ENCODE measurements at places on chromosomes 2 and 18.

- peak; percentile 46 for DNase-seq
Measured at GRCh38 chr18:961644-962355, 57.1 kb downstream of the ADCYAP1 start.

- peak; percentile 55 for DNase-seq
Measured at GRCh38 chr2:98465456-98466226, 21.0 kb downstream of the INPP4A start.

DNA sequence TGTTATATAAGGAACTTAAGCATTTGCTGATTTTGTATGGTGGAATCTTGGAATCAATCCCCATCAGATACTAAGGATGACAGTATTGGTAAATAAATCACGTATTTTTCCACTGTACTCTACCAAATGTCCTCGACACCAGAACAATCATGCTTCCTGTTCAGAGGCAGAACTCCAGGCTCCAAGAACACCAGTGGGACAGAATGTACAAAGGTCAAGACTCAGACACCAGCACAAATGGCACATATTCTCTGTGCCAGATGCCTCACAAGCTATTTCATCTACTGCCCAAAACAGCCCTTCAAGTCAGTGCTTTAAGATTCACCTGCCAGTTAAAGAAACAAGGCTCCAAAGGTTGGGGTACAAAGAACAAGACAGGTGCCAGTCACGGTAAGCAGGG lies 420.5 kb downstream of the STK39 start:
- DNase-seq: no peak

GRCh38 chr2:145194673-145195072 lies 674.8 kb upstream of the ZEB2 start:
- peak; percentile 25 for DNase-seq

DNA sequence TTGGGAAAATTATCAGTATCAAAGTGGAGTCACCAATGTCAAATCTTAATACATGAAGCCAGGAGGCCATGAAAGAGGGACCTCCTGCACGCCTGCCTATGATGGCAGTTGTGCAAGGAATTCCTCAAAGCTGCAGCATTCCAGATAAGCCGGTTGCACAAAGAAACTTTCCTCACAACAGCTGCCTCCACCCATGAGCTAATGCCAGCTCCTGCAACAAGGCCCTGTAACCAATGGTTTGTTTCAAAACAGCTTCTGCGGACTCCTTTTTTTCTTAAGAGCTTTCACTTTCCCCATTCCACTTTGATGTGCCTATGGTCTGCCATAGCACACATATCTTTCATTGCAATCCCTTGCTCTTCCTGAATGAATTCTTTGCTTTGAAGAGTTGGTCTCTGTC lies 22.4 kb downstream of the TMEM200C start:
- no peak for DNase-seq

- no peak for DNase-seq
Measured at GRCh38 chr2:96414161-96414710, 78.7 kb downstream of the NCAPH start.

DNA sequence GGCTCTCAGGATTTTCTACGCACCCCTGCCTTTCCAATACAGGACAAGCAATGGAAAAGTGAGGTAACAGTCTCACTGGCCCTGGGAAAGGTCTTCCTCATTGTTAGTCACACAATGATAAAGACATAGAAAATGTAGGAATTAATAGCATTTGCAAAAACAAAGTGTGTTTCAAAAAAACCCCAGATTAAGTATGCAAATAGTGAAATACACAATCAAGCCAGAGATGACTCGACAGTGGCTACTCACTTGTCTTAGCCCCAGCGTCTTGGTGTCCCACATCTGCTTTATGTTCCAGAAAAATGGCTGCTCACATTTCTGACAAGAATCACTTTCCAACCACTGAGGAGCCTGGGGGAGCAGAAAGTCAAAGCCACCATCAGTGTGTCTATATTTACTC lies 47.0 kb upstream of the AP1S3 start:
- peak; percentile 72 for DNase-seq

DNA sequence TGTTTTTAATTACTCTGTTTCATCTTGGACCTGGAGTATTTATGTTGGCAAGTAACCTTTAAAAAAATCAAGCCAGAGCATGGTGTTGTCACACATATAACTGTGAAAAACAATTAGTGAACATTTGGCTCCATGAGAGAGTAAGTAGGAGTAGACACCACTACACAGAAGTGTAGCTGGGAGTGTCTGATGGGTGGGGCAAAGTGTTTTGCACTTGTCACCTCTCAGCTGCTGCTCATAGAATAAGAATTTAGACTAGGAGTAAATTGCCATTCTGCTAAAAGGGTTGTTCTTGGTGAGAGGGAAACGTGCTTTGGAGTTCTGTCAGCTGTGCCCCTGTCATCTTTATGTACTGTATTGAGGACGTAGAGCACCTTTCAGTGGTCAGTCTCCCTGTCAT lies 114.5 kb downstream of the TTC27 start:
- no peak for DNase-seq

GRCh38 chr2:129857200-129857599 lies 122.3 kb upstream of the RAB6C start:
- no peak for DNase-seq

- DNase-seq: no peak
Measured at GRCh38 chr2:19137433-19137832, 221.0 kb downstream of the OSR1 start.

DNA sequence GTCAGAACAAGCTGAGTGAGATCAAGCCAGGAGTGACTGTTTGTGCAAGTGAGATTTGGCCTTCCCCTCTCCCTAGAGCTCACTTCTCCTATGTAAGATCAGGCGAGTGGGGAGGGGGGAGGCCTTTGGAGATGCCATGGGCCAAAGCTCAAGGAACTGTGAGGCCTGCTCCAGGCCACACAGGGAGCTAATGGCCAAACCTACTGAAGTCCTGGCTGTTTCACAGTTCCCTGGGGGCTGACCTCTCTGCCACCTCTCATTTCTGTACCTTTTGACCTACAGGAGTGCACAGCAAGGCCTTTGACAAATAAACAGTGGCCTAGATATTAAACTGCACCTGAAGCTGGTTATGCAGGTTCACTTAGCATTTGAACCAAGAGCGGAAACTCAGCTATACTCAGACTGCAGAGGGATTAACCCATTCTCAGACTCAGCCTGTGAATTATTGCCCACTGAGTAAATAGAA lies 235.0 kb upstream of the NT5C1B start:
- DNase-seq: no peak

DNA sequence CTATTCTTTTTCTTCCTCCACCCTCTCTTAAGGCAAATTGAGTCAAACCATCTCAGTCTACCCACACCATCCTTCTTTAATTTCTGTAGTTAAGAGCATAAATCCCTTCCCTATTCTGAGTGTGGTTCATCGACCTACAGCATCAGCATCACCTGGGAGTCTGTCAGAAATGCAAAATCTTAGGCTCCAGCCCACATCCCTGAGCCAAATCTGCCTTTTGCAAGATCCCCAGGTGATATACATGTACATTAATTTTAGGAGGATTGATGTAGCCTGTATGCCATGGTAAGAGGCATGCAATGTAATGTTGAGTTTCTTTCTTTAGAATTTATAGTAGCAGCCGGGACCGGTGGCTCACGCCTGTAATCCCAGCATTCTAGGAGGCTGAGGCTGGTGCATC lies 151.7 kb upstream of the TNP1 start:
- DNase-seq: no peak

- no peak for DNase-seq
Measured at GRCh38 chr2:178892751-178893625, 85.8 kb upstream of the TTN start.

DNA sequence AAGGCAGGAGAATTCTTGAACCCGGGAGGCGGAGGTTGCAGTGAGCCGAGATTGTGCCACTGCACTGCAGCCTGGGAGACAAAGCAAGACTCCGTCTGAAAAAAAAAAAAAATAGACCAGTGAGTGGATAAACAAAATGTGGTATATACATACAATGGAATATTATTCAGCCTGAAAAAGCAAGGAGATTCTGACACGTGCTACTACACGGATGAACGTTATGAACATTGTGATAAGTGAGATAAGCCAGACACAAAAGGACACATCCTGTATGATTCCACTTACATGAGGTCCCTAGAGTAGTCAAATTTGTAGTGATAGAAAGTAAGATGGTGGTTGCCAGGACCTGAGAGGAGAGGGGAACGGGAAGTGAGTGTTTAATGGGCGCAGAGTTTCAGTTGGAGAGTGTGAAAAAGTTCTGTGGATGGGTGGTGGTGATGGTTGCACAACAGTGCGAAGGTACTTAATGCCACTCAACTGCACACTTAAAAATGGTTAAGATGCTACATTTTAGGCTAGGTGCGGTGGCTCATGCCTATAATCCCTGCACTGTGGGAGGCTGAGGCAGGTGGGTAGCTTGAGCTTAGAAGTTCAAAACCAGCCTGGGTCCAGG lies 38.3 kb downstream of the NIFK start:
- DNase-seq: no peak

GRCh38 chr18:36191286-36191685 lies 4.0 kb downstream of the MOCOS start:
- DNase-seq: no peak

- DNase-seq: no peak
Measured at GRCh38 chr2:217735899-217736298, 266.9 kb downstream of the TNS1 start.

DNA sequence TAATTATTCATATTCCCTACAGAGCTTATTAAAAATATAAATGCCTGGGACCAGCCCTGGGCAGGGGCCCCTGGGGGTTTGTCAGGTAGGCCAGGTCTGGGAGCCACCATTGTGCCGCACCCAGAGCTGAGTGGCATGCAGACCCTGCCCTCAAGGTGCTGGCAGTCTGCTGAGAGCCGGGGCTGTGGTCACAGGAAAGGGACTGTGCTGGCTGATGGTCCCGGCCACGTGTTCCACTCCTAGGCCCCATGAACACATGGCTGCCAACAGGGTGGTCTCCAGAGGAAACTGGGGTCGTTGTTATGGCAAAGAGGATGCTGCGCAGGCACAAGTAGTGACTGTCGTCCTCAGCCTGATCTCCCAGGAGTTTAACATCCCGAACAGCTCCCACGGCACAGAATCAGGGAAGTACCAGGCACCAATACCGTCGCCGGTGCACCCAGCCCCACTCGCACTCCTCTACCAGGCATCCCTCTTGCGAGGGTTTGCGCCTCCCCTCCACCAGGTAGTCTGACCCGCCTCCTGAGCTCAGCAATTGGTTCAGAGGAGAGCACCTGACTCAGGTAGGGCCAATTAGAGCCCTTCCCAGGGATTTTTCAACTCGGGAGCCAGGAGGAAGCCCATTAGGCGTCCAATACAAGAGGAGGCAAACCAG lies 39.2 kb upstream of the BIN1 start:
- DNase-seq: no peak

DNA sequence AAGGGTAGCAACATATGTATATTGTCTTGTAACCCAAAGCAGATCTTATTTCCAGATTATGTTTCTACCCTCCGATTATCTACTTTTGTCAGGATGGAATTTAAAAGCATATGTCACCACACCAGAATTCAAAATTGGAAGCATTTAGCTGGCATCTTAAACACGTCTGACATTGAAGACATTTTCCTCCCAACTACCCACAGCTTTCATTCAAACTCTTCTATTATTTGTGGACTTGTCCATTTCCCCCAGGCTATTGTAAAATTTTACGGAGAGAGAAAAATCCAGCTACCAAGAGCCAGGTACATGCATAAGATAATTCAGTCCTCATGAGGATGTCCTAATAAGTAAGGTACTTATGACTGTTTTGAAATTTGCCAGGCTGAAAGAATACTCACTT lies 659.3 kb downstream of the LRRTM4 start:
- DNase-seq: no peak

DNA sequence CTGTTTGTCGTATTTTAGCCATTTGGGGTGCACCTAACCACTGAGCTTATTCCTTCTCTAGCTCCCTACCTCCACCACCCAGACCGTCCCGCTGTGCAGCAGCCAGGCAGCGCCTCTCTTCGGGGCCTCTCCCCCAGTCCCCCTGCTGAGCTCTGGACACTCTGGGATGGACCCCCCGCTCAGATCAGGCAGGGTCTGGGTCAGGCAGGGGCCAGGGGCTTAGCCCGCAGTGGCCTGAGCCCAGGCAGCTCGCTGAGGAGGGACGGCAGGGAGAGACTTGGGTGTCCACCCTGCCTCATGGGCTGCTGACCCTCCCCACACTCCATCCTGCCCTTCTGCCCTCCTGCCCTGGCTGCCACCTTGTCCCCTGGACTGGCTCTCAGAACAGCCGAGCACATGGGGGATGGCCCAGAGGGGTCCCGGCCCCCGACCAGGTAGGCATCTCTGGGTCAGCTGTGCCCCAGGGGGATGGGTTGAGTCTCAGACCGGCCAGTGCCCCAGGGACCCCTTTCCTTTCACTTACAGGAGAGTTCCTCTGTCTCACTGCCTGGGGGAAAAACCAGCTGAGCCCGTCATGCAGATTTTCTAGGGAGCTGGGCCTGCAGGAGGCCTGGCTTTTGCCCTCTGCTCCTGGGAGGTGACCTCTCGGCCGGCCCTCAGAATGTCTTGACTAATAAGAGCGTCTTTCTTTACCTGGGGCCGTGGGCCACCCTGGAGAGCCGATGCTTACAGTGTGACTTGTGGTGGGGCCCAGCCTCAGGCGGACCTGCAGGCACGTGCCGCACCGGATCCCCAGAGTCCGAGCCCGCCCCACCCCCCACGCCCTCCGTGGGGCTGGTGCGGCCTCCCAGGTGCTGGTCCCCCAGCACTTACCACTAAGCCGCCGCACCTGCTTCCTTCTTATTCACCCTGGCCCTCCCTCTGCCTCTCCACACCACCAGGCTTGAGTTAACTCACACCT lies 22.8 kb upstream of the PXDN start:
- DNase-seq: no peak

DNA sequence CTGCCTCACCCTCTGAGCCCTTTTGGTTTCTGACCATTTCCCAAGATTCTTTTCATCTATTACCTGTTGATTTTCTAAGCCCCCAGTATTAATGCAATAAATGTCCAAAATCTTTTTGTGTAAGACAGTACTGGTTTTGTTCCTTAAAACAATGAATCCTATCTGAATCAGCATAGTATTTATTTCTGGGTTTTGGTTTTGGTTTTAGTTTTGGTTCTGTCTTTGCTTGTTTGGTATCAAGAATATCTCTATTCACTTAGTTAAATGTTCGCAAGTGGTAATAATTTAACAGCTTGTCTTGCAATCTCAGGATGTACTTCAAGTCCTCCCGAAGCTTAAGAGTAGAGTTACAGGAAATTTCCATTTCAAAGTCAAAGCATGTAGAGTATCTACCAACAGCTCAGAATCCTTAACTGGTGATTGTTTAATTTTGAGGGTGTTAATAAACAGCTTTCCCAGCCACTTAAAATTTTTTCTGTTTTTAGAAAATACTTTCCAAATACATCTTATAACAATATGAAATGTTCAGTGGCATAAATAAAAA lies 67.7 kb upstream of the NEDD4L start:
- no peak for DNase-seq

- DNase-seq: no peak
Measured at GRCh38 chr2:99166218-99166617, 11.5 kb downstream of the LIPT1 start.

Measured in EH (cell line).